ENCODE measurements at places on chromosomes 3 and 15.

GRCh38 chr15:23384371-23384770 is 29.8 kb downstream of the GOLGA8S start:
- no peak for DNase-seq

DNA sequence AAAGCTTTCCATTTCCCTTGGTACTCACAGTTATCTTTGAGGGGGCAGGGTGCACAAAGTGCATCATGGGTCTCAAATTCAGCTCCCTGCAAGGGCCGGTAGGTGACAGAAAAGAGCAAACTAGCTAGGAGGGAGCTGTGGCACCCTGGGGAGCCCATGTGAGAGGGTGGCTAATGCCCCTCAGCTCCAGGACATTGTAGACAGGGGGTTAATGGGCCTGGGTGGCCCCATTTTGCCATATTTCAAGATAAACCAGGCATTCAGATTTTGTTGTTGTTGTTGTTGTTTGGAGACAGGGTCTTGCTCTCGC is 3.7 kb upstream of the SLC6A6 start:
- DNase-seq: no peak

DNA sequence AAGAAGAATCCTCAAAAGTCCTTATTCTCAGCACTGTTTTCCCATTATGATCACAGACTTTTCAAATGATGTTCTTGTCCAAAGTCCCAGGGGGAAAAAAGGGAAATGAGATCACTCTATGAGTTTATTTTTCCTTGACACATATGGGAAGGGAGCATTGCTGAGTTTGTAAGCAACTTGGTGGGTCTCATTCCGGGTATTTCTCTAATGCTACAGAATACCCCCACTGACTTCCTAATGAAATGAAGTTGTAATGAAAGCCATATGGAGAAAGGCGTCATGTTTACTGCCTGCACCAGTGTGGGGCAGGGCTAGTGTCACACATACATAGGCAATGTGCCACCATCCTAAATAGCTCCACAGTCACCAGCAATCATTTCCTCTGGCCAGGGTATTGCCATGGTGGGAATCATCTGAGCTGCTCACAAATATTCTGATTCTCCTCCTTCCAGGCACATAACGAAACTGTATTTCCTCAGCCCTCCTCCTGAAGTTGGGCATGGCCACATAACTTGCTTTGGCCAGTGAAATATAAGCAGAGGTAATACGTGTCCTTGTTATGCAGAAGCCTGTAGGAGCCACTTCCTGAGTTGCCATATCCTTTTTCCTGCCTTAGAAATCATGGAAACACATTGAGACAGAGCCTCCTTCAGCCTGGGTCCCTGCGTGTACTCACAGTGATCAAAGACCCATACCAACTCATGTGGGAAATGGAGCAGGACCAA is 41.0 kb upstream of the C15orf61 start:
- no peak for DNase-seq

- no peak for DNase-seq
Observed at GRCh38 chr3:156150434-156151066, 30.2 kb downstream of the KCNAB1 start.

DNA sequence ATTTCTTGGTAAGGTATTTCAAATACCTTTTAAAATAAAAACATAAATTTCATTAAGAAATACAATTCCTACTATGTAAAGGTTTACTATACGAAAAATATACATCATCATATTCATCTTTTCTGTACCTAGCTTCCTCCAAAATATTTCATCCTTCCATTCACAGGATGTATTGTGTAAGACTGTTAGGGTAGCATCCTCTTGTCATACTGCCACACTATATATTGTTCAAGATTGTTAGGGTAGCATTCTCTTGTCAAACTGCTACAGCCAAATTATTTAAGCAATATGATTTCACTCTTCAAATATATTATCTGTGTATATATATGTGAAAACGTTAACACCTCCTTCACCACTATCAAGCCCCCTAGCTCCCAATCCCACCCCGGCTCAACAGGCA is 3.5 kb downstream of the RPL22L1 start:
- DNase-seq: no peak

- DNase-seq: no peak
Observed at GRCh38 chr15:69843900-69844304, 253.8 kb downstream of the TLE3 start.

DNA sequence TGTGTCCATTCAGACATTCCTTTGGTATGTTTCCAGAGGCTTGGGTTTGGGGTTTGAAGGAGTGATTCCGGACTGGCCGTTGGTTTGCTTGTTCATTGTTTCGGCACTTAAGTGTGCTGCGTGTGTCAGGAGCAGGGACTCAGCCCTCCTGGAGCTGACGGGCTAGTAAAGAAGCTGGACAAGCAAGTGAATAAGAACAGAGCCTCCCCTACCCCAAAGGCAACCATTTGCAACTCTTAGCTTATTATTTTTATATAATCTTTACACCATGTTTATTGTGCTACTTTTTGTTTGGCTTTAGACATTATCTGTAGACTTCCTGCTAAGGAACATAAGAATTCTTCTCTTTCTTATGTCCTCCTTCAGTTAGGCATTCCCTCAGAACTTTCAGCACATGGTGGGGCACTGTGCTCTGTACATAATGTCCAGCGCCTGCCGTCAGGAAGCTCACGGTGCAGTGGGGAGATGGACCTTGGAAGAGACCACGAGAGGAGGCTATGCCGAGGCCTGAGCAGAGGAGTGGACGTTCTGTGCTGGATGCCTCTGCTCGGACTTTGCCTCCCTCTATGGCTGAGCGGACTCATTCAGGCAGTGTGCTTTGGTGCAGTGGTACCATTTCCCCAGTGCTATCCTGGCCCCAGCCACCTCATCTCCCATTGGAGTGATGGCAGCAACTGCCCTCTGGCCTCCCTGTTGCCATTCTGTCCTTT is 65.4 kb downstream of the EEFSEC start:
- no peak for DNase-seq
